ENCODE measurements at places on chromosomes 11 and 22.

DNA sequence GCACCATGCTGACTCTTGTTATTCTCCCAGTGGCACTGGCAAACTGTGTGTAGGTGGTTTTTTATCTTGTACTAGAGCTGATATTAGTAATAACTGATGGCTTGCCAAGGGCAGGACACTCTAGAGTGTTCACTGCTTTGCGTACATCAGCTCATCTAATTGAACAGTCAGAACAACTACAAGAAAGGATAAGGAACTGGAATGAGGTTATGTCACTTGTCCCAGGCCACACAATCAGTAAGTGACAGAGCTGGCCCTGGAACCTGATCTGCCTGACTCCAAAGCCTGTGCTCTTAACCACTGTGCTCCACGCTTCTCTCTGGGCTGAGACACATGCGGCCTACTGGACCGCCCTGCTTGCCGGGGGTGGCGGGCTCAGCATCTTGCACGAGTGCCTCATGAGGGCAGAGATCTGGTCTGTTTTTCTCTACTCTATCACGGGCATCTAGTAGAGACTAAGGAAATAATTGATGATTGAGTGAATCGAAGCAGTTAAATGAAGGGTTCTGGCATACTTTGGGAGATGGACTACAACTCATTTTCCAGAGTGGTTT, 155.9 kb upstream of the SORL1-AS1 start:
- DNase-seq, result no peak

- DNase-seq, result no peak
Observed at GRCh38 chr11:128963744-128964325, 21.2 kb upstream of the TP53AIP1 start.

GRCh38 chr11:72333661-72334060, 89.7 kb upstream of the PHOX2A start:
- DNase-seq, result peak; percentile 97

GRCh38 chr22:33464698-33465097, 406.5 kb upstream of the SYN3 start:
- no peak for DNase-seq

DNA sequence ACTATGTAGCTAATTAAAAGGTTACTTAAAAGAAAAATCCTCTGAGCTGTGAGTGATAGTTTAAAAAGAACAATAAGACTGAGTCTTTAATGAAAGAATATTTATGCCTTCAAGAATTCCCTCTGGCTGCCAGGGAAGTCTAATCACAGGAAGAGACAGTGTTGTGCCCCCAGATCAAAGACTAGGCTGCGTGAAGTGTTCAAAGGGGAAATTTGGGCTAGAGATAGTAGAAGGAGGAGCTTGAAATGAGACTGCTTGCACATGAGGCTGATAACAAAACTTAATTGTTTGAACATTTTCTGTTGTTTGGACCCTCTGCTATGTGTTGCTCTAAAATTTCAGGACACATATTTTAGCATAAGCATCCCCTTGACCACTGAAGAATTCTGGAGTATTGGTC, 99.7 kb upstream of the MTNR1B start:
- DNase-seq, result no peak

- no peak for DNase-seq
Observed at GRCh38 chr22:20220629-20221026, 47.5 kb downstream of the RTN4R start.

DNA sequence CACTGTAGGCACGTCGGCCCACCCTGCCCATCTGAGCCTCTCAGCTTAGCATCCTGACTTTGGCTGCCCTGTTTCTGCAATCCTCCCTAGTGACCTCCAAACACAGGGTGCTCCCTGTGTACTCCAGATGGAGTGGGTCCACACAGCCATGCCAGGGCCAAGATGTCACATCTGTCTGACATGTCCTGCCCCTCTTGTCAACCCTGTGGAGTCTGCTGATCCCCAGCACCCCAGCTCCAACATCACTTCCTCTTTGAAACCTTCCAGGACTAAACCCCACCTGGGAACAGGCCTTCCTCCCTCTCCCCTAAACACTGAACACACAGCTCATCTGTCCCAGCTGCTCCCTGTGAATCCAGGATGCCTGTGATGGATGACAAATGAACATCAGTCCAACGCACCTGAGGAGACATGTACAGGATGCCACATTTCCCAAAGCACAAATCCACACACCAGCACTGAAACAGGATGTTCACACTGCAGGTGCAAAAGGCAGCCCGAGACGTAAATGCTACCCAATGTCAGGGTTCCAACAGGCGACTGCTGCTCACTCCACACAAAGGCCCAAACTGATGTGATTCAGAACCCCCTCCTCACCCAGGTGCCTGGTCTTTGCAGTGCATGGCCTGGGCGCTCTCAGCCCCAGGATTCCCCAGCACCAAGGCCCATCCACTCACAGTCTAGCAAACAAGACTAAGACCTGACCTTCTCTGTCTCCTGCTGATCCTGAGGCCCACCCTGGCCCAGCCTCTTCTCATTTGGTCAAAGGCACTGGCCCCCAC, 2.0 kb upstream of the TSSK2 start:
- DNase-seq, result no peak

GRCh38 chr11:120595557-120595956, 84.0 kb downstream of the GRIK4 start:
- no peak for DNase-seq

- DNase-seq, result no peak
Observed at GRCh38 chr22:43008509-43008908, 6.4 kb downstream of the PACSIN2 start.

DNA sequence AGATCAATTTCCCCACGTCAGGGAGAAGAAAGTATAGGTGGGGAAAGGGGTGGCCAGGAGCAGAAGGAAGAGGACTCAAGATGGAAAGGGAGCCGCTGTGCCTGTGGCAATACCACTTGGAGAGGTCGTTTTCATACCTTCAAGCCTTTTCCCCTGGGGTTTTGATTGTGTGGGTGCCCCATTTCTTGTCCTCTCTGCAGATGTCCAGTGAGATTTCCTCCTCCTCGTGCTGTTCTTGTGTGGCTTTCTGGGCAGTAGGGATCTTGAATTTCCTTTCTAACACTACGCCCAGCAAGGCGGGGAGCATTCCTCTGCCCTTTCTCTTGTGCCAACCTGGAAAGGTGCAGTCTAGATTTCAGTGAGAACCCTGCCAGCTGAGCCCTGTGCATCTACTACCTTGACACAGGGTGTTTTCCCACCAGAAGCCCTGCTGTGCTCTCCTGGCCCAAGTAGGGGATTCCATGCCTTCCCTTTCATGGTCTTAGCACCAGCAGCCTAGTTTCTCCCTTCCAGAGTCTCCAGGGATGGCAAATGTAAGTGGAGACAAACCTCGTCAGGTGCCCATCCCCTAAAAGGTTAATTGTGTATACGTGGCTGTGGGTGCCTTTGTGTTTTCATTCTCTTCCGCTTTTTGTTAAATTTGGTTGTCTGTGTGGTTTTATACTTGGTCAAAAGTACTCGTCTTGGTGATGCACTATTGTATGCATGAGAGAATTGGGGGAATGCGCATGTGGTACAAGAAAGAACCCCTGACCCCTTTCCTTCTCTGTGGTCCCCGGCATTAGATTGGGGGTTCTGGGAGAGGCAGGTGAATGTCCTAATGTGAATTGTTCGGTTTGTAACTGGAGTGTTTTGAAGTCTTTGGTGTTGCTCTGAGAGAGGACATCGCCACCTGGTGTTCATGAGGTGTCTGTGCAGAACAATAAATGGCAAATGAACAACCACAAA, 71.4 kb upstream of the MPEG1 start:
- peak; percentile 75 for DNase-seq

- no peak for DNase-seq
Observed at GRCh38 chr11:85634747-85635146, 6.4 kb downstream of the TMEM126B start.

- DNase-seq, result peak; percentile 77
Observed at GRCh38 chr22:19855504-19856409, 1.1 kb upstream of the GNB1L start.

- no peak for DNase-seq
Observed at GRCh38 chr11:124934862-124935547, 842 bp downstream of the HEPACAM start.

GRCh38 chr22:20116376-20116950, 559 bp downstream of the RANBP1 start:
- no peak for DNase-seq

DNA sequence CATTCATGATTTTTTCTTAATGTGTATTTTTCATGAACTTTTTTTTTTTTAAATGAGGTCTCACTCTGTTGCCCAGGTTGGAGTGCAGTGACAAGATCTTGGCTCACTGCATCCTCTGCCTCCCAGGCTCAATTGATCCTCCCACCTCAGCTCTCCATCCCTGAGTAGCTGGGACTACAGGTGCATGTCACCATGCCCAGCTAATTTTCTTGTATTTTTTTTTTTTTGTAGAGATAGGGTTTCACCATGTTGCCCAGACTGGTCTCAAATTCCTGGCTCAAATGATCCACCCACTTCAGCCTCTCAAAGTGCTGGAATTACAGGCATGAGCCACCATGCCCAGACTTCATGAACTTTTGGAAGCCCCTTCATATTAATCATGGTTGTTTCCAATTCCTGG, 49.7 kb downstream of the ADAMTS15 start:
- DNase-seq, result no peak

DNA sequence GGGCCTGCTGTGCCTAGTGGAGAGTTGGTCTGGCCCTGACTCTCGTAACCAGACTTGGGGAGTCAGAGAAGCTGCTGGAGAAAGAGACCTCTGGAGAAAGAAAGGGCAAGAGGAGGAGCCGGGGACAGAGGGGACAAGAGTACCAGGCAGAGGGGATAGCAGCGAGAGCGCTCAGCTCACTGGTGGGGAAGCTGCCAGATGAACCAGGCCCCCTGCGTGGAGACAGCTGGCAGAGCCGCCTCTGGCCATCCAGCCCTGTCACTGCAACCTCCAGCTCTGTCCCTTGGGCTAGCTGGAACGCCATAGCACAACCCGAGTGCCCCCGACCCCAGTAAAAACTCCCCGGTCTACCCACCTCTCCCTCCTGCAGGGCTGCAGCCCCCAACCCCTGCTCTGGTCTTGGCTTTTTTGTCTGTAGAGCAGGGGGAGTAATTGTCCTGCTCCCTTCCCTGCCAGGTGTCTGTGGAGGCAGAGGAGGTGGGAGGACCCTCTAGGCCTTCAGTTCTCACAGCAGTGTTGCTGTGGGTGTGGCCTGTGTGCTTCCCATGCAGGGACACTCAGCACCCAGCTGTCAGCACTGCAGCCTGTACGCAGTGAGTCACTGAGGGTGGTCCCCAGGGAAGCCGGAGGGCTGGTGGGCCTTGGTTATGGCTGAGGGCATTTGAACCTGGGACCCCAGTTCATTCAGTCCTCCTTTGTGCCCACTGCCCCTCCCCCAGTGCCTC, 4.8 kb upstream of the SUN2 start:
- no peak for DNase-seq

- no peak for DNase-seq
Observed at GRCh38 chr11:65981101-65981740, 19.7 kb downstream of the SART1 start.

DNA sequence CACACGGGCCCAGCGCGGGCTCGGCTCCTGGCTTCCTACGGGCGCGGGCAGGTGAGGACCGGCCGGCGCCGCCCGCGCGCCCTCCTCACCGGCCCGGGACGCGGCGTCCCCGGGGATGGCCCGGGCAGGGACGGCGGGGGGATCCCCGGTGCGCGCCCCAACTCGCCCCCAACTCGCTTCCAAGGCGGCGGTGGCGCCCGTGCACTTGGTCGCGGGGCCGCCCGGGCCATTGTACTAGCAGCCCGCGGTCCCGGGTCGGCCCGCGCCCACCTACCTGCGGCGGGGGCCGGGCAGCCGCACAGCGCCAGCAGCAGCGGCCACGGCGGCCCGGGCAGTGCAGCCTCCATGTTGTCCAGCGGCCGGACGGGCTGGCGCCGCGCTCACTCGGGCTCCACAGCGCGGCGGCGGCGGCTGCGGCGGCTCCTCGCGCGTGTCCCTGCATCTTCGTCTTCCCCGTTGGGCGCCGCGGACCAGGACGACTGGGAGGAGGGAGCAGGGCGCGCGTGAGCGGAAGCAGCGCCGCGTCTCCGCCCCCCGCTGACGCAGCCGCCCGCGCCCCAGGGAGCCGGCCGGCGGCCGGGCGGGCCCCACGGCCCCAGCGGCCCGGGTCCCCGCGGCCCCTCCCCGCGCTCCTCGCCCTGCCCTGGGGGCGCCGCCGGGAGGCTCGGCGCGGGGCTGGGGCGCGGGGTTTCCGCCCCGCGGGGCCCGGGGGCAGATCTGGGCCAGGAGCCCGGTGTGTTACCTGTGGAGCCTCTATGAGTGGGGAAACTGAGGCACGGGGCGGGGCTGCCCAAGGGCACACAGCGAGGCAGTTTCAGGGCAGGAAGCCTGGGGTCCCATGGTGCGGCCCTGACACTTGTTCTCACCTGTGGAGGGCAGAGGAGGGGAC, 159.3 kb upstream of the GRK3 start:
- DNase-seq, result peak; percentile 24

DNA sequence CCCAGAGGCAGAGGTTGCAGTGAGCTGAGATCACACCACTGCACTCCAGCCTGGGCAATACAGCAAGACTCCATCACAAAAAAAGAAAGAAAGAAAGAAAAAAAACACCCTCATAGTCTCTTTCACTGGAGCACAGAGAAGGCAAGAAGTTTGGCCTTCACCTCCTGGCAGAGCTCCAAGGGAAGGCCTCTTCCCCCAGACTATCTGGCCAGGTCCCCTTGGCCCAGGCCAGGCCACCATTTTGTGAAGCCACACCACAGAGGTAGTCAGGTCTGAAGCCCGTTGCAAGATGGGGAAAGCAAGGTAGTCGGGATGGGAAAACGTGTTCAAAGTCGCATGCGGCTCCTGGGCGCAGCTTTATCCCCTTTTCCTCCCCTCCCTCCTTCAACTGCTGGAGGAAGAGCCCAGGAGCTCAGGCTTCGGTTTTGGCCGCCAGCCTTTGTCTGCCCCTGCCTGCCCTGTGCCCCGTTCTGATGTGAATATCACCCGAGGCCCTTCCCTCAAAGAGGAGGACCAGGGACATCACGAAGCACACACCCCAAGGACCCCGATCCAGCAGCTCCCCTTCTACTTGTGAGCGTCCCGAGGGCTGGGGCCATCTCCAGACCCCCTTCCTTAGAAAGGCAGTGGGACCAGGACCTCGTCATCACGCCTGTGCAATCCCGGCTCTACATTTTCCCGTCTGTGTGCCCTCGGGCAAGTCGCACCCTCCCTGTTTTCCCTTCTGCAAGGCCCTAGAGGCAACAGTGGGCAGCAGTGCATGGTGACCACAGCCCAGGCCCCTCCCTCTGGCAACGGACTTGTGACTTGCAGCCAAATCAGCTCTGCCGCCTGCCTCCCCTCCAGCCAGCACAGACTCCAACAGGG, 17.7 kb downstream of the CABP7 start:
- no peak for DNase-seq

- DNase-seq, result peak; percentile 35
Observed at GRCh38 chr11:841981-842369, 354 bp downstream of the POLR2L start.

- DNase-seq, result no peak
Observed at GRCh38 chr11:32107647-32108046, 16.8 kb downstream of the RCN1 start.

All from Kasumi-1 (cell line).